ENCODE measurements at places on chromosomes 6 and 20.

- no peak for DNase-seq
These were observed 6.1 kb upstream of the POU3F2 start for GRCh38 chr6:98828211-98828788.

DNA sequence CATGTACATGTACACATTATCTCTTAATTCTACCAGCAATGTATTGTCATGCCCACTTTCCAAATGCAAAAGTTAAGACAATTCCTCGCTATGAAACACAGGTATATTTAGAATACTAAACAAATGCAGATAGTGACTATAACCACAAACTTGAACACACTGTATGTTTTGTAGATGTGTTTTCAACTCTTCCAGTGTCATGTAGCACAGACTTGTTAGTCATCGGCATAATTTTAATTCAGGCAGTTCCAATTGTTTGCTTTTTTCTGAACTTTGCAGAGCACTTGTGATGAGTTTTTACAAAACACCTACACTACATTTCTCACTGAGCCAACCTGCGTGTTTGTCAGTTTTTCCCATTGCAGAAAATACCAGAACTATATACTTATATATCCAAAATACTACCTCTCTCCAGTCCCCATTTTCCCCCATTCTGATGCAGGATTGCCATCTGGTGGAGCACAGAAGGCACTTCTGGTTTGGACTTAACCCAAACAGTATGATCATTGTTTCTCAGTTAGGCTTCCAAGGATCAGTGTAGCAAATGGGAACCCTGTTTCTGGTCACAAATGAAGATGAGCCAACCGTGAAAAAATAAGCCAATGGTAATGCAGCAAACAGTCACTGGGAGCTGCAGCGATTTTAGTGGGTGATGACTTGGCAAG is 143.4 kb downstream of the ADGRB3 start:
- DNase-seq = no peak

GRCh38 chr6:40953486-40953885 is 85.5 kb downstream of the UNC5CL start:
- no peak for DNase-seq

DNA sequence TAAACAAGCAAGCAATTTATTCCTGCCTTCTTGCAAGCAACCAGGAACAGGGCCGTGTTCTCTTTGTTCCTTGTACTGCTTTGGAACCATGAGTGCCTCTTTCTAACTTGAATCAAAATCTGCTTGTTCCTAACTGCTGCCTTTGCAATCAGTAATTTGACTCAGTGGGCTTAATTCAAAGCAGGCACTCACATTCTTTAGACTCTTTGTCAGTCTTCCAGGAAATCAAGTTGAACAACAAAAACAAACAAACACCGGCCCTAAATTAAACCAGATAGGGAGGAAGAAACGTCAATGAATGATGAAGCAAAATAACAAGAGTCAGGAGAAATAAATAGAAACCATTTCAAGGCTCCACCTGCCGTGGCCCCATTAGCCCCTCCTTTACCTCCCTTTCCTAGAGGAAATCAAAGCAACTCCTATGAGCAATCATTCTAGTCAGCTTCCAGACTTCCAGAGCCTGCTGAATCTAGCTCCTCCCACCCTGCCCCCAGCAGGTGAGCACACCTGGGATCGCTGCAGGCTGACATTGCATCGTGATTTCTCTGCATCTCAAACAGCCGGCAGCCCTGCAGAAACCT is 582.2 kb upstream of the FLRT3 start:
- DNase-seq = no peak

DNA sequence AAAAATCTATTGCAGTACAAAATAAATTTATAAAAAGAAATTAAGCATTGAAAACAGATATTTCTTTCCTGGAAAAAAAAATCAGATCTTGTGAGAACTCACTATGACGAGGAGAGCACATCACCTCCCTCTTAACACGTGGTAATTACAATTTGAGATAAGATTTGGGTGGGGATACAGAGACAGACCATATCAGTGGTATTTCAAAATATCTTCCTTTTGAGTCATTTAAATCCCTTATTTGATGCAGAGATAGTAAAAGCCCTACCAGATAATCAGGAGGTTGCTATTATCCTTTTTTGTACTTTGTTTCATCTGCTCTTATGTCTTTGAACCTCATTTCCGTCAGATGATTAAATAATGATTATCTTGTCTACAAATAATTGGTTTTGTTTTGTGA is 800.4 kb downstream of the KIF16B start:
- no peak for DNase-seq

GRCh38 chr6:24332317-24332716 is 25.5 kb downstream of the DCDC2 start:
- DNase-seq = no peak

- DNase-seq = no peak
These were observed 12.7 kb downstream of the MRPS18A start for GRCh38 chr6:43674921-43675320.

- no peak for DNase-seq
These were observed 15.7 kb upstream of the REPS1 start for GRCh38 chr6:139003751-139004150.

- no peak for DNase-seq
These were observed 34.2 kb upstream of the GFRAL start for GRCh38 chr6:55293116-55293515.

DNA sequence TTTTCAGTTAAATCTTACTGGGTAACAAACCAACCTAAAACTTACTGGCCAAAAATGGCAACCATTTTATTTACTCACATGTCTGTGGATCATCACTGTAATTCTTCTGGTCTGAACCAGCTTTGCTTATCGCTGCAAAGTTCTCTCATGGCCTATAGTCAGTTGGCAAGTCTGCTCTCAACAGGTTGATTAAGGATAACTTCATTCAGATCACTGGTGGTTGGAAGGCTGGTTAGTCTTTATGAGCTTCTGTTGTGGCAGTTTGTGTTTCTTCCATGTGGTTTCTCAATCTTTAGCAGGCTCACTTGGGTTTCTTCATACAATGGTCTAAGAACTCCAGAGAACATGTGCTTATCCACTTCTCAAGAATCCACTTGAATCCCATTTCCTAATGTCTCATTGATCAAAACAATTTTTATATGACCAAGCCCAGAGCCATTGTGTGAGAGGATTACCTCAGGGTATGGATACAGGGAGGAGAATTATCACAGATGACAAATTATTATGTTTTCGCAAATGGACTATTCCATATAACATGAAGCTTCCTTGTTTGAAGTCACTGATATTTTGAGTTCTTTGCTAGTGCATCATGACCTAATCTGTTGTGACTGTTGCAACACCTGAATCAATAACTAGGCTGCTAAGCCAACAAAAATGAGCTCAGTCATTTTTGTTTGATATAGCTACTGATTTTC is 155.4 kb upstream of the BMP2 start:
- DNase-seq = no peak

- DNase-seq = peak; percentile 71
These were observed 14.6 kb upstream of the HLA-F start for GRCh38 chr6:29708432-29709179.

GRCh38 chr6:82143041-82143481 is 104.5 kb downstream of the IBTK start:
- DNase-seq = no peak

GRCh38 chr6:15427331-15428070 is 181.6 kb downstream of the JARID2 start:
- DNase-seq = peak; percentile 15

GRCh38 chr6:159565181-159565710 is 127.8 kb downstream of the SOD2 start:
- DNase-seq = no peak

DNA sequence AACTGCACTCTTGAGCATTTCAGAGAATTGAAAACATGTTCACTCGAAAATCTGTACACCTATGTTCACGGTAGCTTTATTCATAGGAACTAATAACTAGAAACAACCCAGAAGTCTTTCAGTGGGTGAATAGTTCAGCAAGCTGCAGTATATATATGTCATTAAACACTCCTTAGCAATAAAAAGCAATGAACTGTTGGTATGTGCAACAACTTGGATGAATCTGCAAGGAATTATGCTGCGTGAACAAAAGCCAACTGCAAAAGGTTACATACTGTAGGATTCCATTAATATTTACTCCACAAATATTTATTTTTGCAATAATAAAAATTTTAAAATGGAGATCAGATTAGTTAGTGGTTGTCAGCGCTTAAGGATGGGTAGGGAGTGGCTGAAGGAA is 22.1 kb upstream of the FKBP1A start:
- no peak for DNase-seq

- no peak for DNase-seq
These were observed 278.9 kb downstream of the SMOC2 start for GRCh38 chr6:168719901-168720300.

DNA sequence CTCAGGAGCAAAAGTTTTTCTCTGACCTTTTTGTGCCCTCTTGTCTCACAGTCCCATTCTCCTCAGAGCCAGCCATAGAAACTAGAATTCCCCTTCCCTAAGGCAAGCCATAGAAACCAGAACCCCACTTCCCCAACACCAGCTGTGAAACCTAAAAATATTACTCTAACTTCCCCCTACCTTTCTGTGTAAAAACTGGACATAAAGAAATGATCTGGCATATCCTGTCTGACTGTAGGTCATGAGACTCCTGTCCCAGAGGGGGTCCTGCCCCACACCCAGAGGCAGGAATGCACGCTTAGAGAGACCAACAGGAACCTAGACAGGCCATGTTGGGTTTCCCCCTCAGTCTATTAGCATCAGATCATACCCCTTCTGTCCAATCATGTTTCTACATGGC is 140.6 kb upstream of the SLC22A16 start:
- DNase-seq = no peak

DNA sequence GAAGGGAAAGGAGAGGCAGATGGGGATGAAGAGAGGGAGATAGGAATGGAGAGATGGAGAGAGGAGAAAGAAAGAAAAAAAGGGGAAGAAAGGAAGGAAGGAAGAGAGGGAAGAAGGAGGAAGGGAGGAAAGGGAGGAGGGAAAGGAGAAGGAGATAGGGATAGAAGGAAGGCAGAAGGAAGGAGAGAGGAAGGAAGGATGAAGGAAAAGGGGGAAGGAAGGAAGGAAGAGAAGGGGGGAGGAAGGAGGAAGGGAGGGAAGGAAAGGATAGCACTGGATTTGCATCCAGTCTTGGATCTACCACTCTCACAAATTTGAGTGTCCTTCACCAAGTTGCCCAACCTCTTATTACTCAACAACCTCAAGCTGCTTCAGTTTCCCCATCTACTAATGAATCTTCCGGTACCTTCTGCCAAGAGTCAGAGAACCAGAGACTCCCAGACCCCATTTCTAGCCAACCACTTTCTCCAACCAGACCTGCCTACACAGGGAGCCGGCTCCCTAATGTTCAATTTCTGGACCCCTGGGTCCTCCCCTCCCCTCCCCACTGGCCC is 79.7 kb upstream of the FOXP4 start:
- DNase-seq = no peak

GRCh38 chr6:20946022-20946421 is 411.8 kb downstream of the CDKAL1 start:
- no peak for DNase-seq

GRCh38 chr20:36815454-36816091 is 42.0 kb upstream of the DSN1 start:
- DNase-seq = no peak

DNA sequence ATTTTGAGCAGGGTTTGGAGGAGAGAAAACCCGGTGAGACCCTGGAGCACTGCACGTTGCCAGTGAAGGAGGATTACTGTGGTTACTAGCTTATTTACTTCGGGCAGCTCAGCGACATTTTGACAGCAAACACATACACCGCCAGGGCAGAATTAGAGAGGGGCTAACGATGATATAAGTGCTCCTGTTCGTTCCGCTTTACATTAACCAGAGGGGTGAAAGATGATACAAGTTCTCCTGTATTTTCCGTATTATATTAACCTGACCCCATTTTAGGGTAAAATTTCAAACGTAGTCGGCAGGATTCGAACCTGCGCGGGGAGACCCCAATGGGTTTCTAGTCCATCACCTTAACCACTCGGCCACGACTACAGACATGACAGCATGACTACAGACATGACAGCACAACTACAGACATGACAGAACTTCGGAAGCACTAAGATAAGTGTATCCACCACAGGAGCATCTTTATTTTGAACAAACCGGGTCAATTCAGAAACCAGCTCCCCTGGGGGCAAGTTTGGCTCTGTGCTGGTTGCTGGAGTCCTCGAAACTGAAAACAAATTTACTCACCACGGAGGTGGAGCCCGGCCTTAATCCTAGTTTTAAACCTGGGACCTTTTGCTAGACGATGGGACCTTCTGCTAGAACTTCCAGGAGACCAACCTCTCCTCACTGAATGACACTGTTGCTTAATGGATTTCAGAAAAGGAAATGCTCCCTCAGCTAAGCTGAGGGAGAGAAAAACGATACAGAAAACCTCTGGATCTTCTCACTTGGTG is 80.4 kb upstream of the ZNF184 start:
- no peak for DNase-seq

DNA sequence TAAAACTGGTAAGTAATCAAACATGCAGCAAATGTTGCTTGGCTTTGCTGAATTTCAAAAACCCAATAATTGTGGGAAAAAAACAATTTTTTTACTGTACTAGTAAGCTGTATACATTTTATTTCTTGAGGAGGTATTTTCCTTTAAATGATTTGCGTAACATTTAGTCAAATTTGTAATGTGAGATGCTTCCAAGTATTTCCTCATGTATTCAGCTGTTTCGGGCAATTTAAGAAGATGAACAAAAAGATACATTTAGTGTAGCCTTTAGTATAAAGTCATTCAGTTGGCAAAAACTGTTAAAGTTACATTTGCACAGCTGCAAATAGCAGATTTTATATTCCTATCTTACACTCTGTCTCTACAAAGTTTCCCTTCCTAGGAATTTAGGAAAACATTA is 186.1 kb upstream of the SCGN start:
- DNase-seq = no peak

Measured in CD4-positive, alpha-beta T cell treated with Interleukin-4 for 4 hours (primary cell).